Activated CD4-positive, CD25-positive, alpha-beta regulatory T cell treated with anti-CD3 and anti-CD28 coated beads, Interleukin-2, amount 50 U/mL, for 24 hours (primary cell): ENCODE measurements at places on chromosomes 4 and X.

GRCh38 chr4:95290702-95291101, 258.1 kb downstream of the UNC5C start:
- ATAC-seq, result no peak

GRCh38 chr4:145957302-145957701, 18.7 kb upstream of the ZNF827 start:
- no peak for ATAC-seq

DNA sequence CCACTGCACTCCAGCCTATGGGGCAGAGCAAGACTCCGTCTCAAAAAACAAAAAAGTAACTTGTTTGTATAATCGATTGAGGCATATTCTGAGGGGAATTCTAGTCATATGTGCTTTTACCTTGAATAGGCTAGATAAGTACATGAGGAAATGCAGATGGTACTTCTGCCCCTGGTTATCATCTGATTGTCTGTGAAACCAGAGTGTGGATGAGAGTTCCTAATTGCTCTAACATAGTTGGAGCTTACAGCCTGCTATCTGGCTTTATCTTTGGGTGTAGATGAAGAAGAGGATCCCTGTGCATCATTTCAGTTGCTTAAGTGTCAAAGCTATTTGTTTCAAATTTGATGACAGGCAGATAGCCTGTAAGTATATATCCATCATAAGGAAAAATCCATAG, 205.1 kb downstream of the RAPGEF2 start:
- no peak for ATAC-seq

DNA sequence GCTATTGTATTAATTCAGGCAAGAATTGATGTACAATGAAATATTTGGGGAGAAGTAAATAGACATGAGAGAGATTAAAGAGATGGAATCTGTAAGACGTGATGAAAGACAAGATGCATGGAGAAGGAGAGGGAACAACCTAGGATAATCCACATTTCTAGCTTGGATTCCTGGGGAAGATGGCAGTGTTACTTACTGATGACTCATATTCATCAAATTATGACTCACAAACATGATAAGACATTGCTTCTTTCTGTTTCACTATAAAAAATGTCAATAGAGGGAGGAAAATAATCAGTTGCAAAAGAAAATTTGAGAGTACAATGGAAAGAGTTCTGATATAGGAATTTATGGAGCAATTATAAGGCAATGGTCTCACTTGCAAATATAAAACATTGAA, 104.1 kb upstream of the BMP3 start:
- no peak for ATAC-seq

- no peak for ATAC-seq
Measured at GRCh38 chrX:433771-434170, 47.1 kb upstream of the PPP2R3B start.
